ENCODE measurements at places on chromosomes 1 and 21.

DNA sequence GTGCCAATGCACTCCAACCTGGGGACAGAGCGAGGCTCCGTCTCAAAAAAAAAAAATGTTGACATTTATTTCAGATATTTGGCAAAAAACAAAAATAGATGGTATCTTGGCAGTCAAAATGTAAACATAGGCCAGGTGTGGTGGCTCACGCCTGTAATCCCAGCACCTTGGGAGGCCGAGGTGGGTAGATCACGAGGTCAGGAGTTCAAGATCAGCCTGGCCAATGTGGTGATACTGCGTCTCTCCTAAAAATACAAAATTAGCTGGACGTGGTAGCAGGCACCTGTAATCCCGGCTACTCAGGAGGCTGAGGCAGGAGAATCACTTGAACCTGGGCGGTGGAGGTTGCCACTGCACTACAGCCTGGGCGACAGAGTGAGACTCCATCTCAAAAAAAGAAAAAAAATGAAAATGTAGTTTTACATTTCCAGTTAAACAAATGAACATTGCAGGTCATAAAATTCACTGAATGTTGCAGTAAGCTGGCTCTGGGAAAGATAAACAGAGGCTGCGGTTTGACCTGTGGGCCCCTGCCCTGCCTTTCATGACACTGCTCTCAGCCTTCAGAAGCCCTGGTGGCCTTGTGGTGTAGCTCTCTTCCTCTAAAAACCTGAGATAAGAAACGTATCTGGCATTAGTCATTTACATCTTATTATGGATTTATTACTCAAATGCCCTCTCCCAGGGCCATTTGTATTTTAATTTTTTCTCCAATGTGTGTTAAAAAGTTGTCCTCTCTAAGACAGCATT lies 12.2 kb upstream of the SLC44A3 start:
- DNase-seq = no peak

DNA sequence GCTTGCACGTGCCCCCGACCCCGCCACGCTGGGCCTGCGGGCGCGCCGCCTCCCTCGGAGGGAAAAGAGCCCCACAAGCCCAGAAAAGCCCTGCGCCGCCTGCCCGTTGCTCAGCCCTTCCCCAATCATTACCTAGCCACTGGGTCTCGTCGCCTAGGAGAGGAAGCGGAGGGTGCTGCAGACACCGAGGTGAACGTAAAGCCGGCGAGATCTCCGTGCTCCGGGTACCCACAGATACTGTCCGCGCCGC lies at the start of gene ENO1:
TSS of gene ENO1 (minus strand) at position 239 of the 250 bp plus-strand sequence. CDS start 3,778 bp downstream, outside the sequence.
- no peak for DNase-seq

- no peak for DNase-seq
Measured at GRCh38 chr1:62045574-62045973, 149.1 kb upstream of the L1TD1 start.

DNA sequence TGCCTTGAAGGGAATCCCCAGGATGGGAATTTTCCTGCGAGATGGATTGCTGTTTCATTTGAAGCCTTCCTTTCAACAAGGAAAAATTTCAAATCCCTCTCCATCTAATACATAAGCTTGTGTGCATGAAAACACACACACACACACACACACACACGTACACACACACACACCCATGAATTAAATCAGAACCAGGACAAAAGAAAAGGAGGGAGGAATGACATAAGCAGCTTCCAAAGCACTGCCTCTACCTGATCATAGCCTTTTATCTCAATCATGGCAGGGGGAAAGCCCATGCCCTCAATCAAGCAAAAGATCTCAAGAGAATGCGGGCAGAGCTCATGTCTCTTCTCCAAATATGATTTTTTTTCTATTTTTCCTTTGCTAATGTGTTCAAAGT lies 139.7 kb downstream of the SLC44A5 start:
- no peak for DNase-seq

- peak; percentile 91 for DNase-seq
Measured at GRCh38 chr21:43361493-43362296, 65.2 kb downstream of the SIK1 start.

- DNase-seq = peak; percentile 78
Measured at GRCh38 chr1:158506369-158506987, 34.5 kb downstream of the OR10R2 start.

DNA sequence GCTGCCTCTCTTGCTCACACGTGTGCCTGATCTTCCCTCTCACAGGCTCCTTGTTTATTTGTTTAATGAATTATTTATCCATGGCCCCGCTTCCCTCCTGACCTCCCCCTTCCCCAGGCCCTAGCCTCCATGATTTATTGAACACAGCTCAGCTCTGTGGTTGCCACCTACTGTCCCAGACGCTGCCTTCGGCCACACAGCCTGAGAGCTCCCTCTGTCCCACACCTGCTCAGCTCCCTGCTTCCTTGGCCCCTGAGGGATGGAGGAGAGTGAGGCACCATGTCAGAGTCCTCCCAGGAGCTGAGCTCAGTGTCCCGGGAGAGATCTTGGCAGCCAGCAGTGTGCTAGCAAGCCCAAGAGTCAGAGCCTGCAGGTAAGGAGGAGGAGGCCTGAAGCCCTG lies 3.1 kb upstream of the EFNA3 start:
- no peak for DNase-seq

DNA sequence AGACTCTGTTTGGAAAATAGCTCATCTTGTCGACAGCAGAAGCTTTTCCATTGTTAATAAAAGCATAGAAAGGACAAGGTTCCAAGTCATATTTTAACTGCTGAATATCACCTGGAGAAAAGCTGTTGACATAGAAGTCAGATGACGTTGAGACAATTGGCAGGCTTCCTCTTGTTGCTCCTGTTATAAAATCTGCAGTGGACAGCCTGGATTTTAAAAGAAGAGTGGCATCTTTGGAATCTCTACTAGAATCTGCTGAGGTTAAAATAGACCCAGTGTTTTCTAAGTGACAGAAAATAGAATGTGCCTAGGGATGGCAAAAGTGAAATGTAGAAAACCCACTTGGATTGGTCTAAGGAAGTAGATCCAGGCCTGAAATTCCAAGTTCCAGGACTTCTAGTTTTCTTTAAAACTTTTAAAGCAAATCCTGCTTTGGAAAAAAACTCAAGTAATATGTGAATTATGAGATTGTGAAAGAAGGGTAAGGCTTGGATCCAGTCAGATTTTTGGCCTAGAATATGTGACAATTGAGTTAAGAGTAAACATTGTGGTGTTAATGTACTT lies 53.6 kb upstream of the NEXN start:
- DNase-seq = no peak

GRCh38 chr1:90414201-90414600 lies 302.9 kb downstream of the BARHL2 start:
- DNase-seq = no peak

GRCh38 chr1:3071565-3072390 lies 2.8 kb downstream of the PRDM16 start:
- no peak for DNase-seq

DNA sequence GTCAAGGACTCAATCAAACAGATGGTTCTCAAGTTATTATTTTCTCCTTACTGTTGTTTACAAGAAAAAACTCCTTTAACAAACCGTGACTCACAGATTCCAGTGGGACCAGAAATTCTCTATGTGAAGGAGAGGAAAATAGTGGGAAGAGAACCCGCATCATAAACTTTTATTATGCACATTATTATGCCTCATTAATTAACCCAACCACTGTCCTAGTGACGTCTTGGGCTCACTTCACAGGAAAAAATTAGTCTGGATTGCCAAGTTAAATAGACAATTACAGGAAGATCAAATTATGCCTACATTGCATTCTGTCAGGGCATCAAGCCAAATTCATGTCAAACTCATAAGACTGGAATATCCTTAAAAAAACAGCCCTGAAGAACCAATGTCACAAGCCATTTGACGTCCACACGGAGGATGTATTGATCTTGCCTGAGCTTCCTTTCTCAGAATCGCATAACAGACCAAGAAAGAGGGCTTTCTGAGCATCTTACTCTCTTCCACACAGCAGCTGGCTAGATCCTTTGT lies 347.8 kb downstream of the DUSP10 start:
- DNase-seq = no peak
